ENCODE measurements at places on chromosomes 2 and 18.

GRCh38 chr2:172510548-172510947 lies 45.3 kb upstream of the PDK1 start:
- DNase-seq, result no peak

- DNase-seq, result no peak
These were observed 225.8 kb downstream of the PIEZO2 start for GRCh38 chr18:10923551-10924070.

DNA sequence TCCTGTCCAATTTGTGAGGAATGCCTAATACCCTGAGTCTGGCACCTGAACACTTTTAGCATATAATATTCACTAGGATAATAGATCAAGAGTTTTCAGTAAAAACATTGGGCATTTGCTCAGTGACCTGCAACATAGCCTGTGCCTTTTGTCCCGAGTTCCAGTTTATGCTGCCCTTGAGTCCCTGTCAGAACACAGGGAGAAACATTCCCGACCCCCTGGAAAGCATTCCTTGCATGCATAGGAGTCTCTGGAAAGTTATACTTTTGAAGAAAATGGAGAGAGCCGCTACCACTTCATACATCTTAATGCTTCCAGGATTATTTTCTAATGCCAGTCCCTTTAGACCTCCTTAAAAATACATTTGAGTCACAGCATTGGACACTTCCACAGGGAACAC lies 107.3 kb downstream of the PLCL1 start:
- peak; percentile 22 for DNase-seq

DNA sequence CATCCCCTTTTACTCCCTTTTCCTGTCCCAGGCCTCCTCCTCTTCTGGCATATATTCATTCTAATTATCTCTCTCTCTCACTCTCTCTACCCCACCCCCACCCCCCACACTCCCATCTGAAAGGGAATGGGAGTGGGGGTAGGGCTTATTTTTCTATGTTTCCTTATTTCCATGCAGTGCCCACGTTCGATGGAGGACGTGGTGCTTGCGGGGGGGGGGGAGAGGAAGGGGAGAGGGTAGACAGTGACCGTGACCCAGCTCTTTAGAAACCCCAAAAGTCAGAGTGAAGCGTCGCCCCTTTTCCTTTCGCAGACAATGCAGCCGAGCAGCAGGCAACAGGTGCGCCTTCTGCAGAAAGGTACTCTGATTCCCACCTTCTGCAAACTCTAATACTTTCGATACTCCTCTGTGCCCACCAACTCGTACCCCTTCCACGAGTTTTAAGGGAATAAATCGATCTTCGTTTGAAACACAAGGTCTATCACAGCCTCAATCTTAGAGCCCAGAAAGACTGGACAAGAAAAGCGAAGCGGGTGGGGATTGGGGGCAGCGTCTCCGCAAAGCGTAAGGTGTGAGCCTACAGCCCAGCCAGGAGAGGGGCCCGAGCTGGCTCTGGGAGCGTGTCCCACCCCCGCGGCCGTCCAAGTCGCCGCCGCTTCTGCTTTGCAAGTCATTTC lies 891 bp upstream of the NR4A2 start:
- no peak for DNase-seq

DNA sequence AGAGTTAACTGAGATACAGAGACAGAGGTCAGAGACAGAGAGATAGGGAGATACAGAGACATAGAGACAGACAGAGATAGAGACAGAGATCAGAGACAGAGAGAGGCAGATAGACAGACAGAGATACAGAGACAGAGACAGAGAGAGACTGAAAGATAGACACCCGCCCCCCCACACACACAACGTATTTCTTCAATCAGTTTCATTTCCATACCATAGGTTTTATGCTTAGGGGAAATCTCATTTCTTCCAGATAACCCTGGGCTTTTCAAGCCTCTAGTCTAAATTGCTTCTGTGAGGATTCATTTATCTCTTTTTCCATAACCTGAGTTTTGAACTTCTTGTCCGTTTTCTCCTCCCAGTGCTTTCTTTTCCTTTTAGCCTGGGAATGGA lies 94.6 kb downstream of the CD8B2 start:
- no peak for DNase-seq

- DNase-seq, result no peak
These were observed 127.0 kb upstream of the PKDCC start for GRCh38 chr2:41920812-41921211.

- no peak for DNase-seq
These were observed 26.5 kb downstream of the NFATC1 start for GRCh38 chr18:79422022-79422782.

DNA sequence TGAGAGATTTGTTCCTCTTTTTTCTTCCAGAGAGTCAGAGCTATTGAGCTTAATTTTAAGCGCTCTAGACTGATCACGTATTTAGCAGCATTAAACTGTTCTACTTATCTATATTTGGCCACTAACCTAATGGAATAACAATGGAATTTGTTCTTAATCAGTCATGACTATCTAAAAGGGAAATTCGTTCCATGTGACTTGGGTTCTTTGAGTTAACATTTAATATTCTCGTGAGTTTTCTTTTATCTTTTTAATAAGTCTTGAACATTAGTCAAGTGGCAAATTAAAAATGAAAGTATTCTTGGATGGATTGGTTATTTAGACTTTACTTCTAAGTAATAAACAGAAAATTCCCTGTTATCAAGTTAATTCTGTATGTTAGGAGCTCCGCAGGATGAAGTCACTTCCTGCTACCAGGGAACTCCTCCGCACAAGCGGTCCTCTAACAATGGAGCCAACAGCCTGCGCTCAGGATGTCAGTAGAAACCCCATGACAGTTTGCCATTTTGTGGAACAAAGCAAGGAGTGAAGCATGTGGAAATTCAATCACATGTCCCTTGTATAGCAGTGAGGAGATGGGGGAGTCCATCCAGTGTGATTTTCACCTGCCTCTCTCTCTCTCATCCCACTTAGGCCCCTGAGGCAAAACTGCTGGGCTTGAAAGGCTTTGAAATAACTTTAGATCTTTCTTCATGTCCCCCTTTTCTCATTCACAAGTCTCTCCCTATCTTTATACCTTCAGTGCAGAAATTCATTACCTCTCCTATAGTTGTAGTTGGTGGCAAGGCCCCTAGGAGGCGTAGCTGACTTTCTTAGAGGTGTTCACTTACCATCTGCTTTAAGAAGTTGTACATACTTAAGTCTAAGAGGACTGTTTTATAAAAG lies 138.1 kb downstream of the WDR7 start:
- peak; percentile 66 for DNase-seq

DNA sequence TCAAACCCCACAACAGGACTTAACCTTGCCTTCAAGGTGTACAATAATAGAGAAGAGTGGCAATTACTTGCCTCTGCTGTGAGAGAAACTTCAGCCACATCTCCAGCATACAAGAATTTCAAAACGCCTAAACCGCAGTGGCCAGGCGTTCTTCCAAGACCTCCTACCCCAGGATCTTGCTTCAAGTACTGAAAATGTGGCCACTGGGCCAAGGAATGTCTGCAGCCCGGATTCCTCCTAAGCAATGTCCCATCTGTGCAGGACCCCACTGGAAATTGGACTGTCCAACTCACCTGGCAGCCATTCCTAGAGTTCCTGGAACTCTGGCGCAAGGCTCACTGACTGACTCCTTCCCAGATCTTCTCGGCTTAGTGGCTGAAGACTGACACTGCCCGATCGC lies 2.8 kb upstream of the CYB5A start:
- DNase-seq, result no peak

DNA sequence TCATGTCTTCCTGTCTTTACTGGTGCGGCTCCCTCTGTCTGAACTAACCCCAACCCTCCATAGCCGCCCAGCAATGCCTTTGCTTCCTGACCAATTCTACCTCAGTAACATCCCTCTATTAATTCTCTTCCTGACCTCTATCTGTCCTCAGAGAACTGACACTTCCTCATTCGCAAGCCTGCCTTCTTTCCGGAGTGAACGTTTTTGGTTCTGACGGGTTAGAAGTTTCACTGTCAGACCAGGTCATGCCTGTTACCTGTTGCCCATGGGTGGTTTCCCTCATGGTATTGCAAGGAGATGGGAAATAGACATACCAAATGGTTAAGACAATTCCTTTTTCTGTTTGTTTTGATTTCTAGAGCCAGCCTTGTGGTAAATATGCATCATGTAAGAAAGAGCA lies 453.4 kb upstream of the SLC14A2 start:
- no peak for DNase-seq

- DNase-seq, result peak; percentile 76
These were observed 11.9 kb upstream of the CRYGA start for GRCh38 chr2:208175069-208175839.

DNA sequence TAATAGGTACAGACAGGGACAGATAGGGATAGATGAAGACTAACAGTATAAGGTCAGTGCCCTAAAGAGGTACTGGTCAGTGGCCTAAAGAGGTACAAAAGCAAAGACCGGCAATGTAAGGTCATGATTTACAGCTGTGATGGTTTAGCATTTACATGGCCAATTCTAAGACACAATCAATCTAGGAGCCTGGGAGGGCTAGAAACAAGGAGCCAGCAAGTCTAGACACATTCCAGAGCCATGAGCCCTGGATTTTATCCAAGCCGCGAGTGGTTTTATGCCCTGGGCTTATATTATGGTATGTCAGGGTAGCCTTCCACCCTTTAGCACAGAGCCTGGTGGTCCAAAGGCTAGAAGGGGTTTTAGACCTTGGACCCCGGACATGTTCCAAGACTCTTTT lies 124.2 kb downstream of the CBLN2 start:
- DNase-seq, result no peak

DNA sequence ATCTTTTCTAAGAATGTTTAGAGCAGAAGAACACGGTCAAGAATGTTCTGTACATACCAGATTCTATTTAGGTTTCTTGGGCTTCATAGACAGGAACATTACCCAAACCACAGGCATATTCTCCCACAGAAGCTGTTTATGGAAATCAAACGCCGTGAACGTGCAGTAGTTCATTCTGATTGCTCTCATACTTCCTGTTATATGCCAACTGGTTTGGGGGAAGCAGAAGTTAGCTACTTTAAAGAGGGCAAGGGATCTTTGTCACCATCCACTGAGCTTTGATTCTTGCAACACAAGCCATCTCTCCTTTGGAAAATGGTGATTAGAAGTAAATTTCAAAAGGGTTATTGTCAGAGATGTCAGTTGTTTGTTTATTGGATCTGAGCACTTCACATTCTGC lies 182.2 kb upstream of the NRP2 start:
- no peak for DNase-seq

DNA sequence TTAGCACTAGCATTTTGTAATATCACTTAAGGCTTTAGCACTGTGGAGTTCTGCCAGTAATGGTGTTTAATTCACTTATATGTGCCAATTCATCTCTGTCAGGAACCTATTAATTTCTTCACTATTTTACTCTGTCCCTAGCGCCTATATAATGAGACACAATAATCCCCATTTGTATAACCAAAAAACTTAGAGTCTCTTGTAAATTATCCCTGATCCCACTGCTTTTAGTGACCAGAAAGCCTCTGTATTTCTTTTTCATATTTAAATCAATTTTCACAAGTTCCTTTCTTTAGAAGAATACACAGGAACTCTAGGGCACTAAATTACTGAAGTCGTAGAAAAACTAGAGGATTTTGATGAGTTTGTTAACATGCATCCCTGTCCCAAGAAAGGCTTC lies 242.7 kb upstream of the NRP2 start:
- no peak for DNase-seq

DNA sequence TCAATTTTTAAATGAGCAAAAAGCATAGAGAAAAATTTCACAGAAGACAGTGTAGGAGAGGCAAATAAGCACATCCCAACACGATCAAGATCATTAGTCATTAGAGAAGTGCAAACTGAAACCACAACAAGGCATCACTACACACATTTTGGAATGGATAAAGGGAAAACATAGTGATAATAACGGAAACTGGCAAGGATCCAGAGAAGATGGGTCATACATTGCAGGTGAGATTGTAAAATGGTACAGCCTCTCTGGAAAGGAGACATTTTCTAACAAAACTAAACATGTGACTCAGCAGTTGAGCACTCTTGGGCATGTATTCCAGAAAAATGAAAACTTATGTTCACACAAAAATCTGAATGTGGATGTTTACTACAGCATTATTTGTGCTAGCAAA lies 98.3 kb upstream of the TMEM17 start:
- no peak for DNase-seq

DNA sequence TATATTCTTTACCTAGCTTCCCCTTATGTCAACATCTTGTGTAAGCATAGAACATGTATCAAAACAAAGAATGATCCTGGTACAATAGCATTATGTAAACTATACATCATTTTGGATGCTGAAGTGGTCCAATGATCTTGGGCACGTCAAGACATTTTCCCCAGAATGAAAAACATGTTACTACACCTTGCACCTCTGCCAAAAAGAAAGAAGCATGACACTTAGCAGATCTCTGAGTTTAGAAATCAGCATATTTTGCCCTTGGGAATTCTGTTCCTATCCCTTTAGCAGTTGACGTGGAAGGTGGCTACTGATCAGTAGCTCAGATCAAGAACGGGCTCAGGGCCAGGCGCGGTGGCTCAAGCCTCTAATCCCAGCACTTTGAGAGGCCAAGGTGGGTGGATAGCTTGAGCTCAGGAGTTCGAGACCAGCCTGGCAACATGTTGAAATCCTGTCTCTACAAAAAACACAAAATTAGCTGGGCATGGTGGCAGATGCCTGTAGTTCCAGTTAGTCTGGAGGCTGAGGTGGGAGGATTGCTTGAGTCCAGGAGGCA lies 1.7 kb upstream of the LCLAT1 start:
- DNase-seq, result no peak

DNA sequence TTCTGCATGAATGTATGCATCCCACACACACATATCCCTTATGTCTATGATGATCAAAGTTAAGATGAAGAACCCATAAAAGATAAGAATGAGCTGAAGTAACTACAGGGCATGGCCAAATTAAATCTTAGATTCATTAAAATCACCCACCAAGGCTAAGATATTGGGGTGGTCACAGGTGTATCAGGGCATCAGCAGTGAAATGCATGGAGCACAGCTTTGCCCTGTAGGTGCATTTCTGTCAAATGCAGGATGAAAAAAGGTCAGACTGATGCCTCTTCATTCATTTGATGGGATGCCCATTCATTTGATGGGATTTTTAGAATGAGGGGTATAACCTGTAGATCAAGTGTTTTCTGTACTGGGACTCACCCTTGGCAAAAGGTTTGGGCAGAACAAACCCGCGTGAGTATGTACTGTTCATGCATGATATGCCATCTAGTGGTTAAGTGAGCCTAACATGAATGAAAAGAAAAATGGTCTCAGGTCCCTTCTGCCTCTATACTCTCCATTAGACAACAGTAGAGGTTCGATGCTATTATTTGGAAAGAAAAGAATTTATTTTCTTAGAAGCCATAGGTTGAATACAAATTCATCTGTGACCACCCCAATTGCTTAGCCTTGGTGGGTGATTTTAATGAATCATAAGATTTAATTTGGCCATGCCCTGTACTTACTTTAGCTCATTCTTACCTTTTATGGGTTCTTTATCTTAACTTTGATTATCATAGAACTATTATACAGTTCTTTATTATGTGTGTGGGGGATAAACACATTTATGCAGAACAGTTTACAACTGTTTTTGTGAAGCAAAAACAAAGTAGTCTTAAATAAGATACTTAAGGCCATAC lies 43.2 kb upstream of the NOSTRIN start:
- no peak for DNase-seq

DNA sequence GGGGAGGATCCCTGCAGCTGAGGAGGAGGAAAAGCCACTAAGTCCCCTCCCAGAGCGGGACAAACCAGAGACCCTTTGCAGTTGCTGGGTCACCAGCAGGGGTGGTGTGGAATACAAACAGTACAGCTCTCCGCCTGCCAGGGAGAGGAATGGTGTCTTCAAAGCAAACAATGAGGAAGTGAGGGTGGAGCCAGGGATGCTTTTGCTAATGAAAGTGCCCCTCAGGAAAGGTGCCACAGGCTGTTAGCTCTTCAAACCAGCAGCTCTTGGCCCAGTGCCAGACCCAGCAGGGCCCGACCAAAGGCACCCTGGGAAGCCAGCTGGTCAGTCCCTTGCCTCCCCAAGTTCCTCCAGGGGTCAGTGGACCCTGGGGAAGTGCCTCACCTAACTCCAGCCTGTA lies 102.8 kb downstream of the HIBCH start:
- peak; percentile 48 for DNase-seq

Measured in WTC11 (cell line).